ENCODE measurements at places on chromosomes 1 and 21.
A peak's percentile ranks its signal among the peaks of the same experiment; 100 is the strongest.

- no peak for DNase-seq
Observed at GRCh38 chr21:37562920-37563640, 196.5 kb downstream of the DYRK1A start.

- peak; percentile 75 for DNase-seq
Observed at GRCh38 chr1:67307251-67308060, at the start of gene IL12RB2. Gene IL12RB2 (plus strand): TSS chr1:67307873. CDS start chr1:67320369, 12,496 bp downstream.

- DNase-seq, result peak; percentile 73
Observed at GRCh38 chr21:37675202-37675801, 241.0 kb downstream of the KCNJ6 start.

DNA sequence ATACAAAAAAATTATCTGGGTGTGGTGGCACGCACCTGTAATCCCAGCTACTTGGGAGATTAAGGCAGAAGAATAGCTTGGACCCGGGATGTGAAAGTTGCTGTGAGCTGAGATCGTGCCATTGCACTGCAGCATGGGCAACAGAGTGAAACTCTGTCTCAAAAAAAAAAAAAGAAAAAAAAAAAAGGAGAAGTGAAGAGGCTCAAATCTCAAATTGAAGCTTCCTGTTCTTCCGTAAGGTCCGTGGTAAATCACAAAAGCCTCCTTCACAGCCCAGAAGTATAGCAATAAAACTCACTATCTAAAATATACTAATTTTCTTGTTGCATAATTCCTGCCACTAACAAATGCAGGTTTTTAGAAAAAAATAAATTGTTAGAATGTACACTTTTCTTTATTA is 498.2 kb upstream of the BRINP3 start:
- DNase-seq, result no peak

- peak; percentile 63 for DNase-seq
Observed at GRCh38 chr1:155000411-155000725, 2.2 kb upstream of the ZBTB7B start.

DNA sequence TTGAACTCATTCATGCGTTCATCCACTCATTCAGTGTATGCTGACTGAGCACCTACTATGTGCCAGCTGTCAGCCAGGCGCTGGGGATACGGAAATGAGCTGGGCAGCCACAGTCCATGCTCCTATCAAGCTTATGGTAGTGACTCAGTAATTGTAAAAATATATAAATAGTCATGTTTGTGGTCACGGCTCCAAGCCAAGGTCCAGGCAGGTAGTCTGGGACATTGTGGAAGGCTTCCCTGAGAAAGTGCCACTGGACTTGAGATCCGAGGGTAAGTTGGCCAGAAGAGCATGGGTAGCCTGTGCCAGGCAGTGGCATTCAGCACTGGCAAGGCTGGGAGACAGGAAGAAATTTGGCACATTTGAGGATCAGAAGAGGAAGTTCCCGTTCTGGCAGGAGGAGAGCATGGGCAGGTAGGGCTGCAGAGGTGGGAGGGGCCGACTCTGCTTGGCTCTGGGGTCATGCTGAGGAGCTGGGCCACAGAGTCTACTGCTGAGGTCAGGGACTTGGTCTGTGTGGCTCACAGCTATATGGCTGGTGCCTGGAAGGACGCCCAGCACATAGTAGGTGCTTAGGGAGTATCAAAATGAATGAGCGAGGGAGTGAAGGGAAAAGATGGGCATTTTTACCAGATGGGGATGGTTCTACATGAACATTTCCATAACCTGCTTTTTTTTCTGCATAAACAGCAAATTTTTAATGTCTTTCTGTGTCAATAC is 6.9 kb downstream of the PTPRF start:
- no peak for DNase-seq

GRCh38 chr1:244852694-244853093 is 11.6 kb downstream of the HNRNPU start:
- DNase-seq, result no peak

DNA sequence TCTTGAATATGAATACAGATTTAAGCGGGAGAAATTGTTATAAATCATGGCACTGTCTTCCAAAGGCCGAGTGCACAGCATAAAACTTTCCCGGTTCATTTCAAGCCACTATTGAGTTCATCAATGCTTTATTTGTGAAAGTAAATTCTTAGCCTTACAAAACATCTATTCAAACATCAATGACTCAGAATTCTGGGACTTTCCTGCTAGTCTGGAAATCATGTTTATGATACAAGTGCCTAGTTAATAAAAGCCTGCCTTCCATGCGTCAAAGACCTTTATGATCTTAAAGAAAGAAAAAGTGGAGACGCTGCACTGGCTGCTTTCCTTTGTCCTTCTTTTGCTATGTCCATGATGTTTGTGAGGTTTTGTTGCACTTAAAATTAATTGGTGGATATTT is 137.7 kb downstream of the SETD4 start:
- no peak for DNase-seq

GRCh38 chr21:22225299-22225698 is 1227.1 kb downstream of the NCAM2 start:
- DNase-seq, result no peak

DNA sequence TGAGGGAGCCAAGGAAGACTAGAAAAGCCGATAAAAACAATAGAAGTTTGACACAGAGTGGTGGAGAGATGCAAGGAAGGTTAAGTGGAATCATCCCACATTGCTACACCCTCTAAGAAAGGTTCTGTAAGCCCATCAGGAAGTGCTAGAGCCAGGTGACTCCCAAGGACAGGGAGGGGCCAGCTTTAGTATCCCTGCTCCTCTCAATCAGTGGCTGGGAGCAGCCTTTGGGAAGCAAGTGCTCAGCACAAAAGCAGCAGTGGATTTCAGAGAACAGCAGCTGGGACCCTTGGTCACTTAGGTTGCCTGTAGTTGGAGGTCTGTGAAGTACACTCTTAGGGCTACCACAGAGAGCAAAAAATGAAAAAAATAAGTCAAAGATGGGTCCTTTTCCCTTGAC is 42.5 kb downstream of the NME7 start:
- DNase-seq, result no peak

GRCh38 chr1:113662101-113662500 is 97.2 kb downstream of the PHTF1 start:
- DNase-seq, result no peak

DNA sequence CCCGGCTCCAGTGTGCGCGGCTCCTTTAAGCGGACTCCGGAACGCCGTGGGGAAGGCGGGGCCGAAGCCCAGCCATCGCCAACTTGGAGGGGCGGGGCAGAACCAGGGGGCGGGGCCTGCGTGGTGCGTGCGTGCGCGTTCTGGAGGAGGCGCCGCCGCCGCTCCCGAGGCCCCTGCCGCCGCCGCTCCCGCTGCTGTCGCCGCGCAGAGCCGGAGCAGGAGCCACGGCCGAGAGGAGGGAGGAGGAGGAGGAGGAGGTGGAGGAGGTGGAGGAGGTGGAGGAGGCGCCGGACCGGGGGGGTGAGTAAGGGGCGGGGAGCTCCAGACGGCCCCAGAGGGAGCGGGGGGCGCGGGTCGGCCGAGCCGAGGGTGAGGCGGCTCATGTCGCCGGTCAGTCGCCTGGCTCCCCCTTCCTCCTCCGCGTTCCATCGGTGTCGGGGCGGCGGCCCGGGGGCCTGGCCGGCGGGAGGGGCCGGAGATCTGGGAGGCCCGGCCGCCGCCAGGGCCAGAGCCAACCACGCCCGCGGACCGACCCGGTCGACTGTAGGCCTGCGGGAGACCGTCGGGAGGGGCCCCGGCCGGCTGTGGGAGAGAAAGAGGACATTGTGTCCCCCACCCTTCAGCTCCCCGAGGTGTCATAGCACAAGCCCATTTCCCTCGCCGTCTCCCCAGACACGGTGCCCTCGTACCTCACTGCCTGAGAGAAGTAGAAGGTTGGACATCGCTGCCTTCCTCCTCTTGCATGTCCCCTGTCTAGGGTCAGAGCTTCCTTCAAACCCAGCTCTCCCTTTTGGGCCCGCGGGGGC is at the start of gene RAP1A:
Gene RAP1A (plus strand): TSS at position 155 of the 806 bp plus-strand sequence. CDS start 71,572 bp downstream, outside the sequence.
- DNase-seq, result peak; percentile 97

GRCh38 chr1:63635681-63636080 is 42.5 kb downstream of the PGM1 start:
- DNase-seq, result no peak

DNA sequence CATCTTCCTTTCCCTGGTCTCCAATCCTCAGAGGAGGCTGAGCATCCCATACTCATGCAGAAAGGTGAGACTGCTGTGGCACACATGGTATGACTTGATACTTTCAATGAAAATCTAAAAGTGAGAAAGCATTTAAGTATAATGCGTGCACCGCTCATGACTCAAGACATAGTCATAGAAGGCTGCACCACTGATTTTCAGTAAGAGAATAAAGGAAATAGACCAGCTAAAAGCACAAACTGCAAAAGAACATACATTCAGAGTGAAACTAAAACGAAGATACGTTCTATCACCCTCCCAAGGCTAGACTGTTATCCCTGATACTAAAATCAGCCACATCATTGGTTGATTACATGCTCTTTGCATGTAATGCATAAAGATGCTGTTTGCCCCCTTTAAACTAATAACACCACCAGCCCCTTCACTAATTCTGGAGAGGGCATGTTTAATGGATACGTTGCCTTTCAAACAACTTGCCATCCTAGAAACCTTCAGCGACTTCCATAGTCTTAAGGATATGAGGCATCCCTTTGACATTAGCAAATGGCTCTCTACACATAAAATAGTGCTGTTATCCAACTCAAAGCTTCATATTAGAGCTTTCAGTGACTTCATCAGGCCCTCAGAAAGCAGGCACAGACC is 2.1 kb downstream of the PLD5 start:
- peak; percentile 14 for DNase-seq

DNA sequence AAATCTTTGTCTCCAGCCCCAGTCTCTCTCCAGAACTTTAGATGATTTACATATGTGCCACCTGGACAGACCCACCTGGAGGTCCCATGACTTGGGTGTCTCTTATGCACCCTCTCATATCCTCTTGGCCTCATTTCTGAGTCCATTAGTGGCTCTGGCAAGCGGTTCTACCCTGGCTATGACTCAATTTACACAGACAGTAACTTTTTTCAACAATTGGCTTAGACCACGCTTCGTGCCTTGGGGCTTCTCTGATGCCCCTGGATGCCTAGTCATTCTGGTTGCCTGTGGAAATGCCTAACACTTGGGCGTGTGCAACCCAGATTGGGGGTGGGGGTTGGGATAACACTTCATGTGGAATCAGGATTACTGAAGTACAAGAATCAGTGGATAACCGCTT is 57.1 kb upstream of the GADD45A start:
- no peak for DNase-seq

DNA sequence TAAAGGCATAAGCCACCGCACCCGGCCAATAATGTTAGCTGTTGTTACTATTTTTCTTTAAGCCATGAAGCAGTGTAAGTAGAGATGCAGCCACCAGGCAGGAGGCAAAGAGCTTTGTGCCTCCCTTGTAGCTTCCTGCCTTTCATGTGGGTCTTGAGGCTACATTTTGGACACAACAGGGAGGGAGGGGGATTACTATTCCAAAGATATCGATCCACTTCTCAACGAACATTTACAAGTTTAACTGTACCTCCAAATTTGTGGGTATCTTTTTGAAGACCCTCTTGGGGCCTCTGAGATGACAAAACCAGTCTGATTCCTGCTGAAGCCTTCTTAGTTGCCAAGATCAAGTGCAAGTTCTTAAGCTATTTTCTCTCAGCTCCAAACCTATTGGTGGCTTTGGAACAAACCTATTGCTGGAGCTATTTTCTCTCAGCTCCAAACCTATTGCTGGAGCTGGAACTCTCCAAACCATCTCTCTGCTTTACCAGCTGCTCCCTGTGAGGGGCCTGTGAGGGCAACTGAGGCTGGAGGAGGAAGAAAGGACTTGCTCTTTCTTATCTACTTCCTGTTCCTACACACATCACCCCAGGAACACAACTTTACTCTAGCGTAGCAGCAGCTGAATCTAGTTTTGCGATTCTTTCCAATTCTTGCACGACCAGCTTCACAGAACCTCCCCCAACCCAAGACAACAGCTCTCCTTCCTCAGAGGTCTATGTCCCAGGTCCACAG is 16.1 kb upstream of the RCAN3 start:
- DNase-seq, result peak; percentile 25

DNA sequence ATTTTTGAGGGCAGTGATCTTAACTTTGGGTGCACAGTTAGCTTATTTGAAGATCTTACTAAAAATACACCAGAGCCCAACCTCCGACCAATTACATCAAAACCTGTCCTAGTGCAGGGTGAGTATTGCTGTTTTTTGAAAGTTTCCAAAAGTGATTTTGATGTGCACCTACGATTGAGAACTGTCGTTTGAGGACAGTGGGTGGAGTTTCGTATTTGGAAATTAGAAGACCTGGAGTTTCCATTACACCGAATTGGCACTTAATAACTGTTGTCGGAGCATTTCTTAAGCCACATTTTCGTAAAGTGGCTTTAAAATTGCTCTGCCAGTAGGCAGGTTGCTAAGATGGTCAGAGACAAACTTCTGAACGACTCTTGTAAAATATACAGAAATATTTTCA is 1.1 kb downstream of the SOD1 start:
- no peak for DNase-seq

- DNase-seq, result no peak
Observed at GRCh38 chr1:229769006-229769405, 143.0 kb downstream of the URB2 start.

- DNase-seq, result no peak
Observed at GRCh38 chr1:26121854-26122773, 10.5 kb downstream of the PDIK1L start.

DNA sequence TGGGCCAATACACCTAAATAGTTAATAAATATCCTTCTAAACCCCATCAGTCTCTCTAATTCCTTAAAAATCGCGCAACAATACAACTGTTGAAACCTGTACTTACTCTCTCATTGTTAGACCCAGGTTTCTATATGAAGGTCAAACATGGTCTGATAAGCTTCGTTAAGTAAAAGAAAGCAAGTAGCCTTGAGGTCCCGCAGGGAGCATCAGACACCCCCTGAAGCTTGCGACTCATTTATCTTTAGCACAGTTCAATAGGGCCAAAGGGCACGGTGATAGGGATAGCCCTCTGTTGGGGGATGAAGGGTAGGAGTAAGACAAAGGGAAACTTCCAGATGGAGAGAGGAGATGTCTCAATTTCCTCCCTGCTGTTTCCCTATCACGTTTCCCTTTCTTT is 27.3 kb upstream of the THEM4 start:
- no peak for DNase-seq

- no peak for DNase-seq
Observed at GRCh38 chr1:214086945-214087344, 99.2 kb downstream of the PROX1 start.

GRCh38 chr21:32278103-32278502 is 746 bp downstream of the MIS18A start:
- no peak for DNase-seq

- DNase-seq, result no peak
Observed at GRCh38 chr1:57655161-57655560, 231.3 kb upstream of the DAB1 start.

GRCh38 chr1:234608025-234608910 is 1.7 kb downstream of the IRF2BP2 start:
- DNase-seq, result peak; percentile 79

GRCh38 chr1:10122926-10123325 is 87.4 kb upstream of the KIF1B start:
- DNase-seq, result no peak

GRCh38 chr21:42518626-42519025 is 5.0 kb downstream of the SLC37A1 start:
- no peak for DNase-seq

GRCh38 chr1:153426809-153427208 is 10.5 kb downstream of the S100A7A start:
- no peak for DNase-seq

- no peak for DNase-seq
Observed at GRCh38 chr1:171983584-171983983, 142.3 kb downstream of the DNM3 start.
